ENCODE measurements at places on chromosomes 5 and 9.

GRCh38 chr5:156405988-156406387 lies 79.0 kb downstream of the SGCD start:
- DNase-seq, result no peak

DNA sequence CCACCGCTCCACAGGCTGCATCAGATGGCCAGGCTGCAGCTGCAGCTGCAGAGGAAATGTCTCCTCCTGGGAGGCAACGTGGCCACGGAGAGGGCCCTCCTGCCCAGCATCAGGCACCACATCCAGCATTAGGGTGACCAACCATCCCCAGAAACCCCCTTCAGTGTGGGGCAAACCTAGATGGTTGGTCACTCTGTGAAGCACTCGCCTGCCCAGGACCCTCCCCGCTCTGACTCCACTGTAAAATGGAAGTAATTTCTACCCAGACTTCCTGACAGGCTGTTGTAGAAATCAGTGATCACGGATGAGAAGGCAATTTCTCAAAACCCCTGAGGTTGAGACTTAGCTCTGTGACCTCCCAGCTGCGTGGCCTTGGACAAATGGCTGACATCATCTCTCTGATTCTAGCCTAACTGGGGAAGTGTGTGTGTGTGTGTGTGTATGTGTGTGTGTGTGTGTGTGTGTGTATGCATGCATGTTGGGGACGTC lies 31.6 kb downstream of the B4GALT1 start:
- DNase-seq, result peak; percentile 29

GRCh38 chr9:97507428-97507984 lies 6.0 kb downstream of the TMOD1 start:
- no peak for DNase-seq

DNA sequence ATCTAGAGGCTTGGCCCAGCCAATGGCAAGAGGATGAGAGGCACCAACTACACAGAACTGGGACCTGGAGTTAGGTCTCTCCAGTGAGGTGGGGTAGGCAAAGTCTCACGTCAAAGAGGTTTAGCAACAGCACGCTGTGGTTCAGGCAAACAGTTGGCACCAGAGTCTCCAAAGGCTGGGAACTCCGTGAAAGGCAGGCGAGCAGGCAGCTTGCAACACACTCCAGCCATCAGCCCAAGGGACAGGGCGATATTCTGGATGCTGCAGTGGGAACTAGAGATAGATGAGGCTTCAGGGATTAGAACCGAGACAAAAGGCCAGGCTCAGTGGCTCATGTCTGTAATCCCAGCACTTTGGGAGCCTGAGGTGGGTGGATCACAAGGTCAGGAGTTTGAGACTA lies 129.1 kb downstream of the PDZD2 start:
- DNase-seq, result no peak

DNA sequence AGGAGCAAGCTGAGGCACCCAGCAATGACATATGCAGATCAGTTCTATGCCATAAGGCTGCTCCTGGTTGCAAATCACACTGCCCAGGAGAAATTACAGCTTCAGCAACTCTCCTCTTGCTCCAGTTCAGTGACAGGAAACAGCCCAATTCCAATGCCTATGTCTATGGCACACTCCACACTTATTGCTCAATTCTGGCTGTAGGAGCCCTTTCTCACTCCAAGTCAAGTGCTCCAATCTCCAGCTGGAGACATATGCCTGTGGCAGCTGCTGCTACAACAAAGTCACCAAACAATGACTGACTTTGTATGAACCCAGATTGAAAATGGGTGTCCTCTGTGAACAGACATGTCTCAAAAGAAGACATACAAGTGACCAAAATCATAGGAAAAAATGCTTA lies 31.8 kb upstream of the PLCXD3 start:
- DNase-seq, result no peak

DNA sequence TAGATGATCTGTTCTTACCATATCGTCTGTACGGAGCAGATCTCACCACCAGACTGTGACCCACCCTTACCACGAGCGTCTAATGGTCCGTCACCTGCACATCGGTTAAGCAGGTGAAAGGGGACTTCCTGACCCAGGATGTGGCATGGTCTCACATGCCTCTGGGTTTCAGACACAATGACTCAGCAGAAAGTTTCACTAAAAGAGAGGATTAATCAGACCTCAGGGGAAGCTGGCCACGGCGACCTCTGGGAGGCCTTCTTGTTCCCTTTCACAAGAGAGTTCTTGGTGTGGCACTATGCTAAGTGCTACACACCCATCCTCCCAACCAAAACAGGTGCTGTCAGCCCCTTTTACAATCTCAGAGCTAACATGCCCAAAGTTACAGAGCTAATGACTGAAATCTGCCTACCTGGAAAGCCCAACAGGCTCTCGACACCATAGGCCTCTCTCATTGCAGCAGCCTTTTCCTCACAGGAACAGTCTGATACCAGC lies 41.6 kb downstream of the ADAMTS12 start:
- DNase-seq, result no peak

GRCh38 chr5:14561741-14562140 lies 19.9 kb upstream of the OTULINL start:
- DNase-seq, result no peak

DNA sequence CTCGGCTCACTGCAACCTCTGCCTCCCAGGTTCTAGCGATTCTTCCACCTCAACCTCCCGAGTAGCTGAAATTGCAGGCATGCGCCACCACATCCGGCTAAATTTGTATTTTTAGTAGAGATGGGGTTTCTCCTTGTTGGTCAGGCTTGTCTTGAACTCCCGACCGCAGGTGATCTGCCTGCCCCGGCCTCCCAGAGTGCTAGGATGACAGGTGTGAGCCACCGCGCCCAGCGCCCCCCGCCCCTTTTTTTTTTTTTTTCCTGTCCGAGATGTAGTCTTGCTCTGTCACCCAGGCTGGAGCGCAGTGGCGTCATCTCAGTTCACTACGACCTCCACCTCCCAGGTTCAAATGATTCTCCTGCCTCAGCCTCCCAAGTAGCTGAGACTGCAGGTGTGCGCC lies 6.6 kb downstream of the ATP6V1G1 start:
- DNase-seq, result no peak

- DNase-seq, result no peak
Observed at GRCh38 chr5:93433422-93433821, 147.6 kb downstream of the NR2F1-AS1 start.

DNA sequence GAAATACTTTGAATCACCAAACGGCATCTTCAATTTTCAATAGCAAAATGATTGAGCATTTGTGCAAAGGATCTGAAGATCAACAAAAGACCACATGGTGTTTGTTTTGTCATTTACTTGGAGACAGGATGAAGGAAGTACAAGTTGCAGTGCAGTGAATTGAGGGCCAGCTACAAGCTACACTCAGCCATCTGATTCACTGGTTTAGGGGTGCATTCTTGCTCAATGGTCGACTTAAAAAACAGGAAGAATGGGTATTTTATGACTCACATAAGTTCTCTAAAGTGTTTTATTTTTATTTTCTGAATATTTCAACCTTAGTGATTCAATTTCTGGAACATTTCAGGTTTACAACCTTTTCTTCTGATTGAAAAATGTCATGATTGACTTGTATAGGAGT lies 412.1 kb upstream of the ADAMTSL1 start:
- DNase-seq, result no peak

DNA sequence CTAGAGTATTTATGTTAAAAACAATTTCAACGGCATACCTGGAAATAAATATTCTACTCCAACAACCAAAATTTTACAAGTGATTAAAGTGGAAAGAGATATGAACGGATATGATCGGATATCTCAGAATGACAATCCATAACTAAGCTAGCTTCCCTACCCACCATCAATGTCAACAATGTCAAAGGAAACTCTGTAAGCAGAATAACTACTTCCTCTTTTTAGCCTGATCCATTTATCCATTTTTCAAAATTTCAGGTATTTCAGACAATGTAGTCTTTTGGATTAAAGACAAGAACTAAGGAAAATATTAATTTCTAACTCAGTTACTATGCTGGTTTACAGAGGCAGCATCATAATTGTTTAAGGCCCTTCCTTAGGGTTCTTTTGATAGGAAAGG lies 188.7 kb downstream of the DENND1A start:
- no peak for DNase-seq

GRCh38 chr9:68851657-68852056 lies 146.6 kb downstream of the PIP5K1B start:
- DNase-seq, result no peak

DNA sequence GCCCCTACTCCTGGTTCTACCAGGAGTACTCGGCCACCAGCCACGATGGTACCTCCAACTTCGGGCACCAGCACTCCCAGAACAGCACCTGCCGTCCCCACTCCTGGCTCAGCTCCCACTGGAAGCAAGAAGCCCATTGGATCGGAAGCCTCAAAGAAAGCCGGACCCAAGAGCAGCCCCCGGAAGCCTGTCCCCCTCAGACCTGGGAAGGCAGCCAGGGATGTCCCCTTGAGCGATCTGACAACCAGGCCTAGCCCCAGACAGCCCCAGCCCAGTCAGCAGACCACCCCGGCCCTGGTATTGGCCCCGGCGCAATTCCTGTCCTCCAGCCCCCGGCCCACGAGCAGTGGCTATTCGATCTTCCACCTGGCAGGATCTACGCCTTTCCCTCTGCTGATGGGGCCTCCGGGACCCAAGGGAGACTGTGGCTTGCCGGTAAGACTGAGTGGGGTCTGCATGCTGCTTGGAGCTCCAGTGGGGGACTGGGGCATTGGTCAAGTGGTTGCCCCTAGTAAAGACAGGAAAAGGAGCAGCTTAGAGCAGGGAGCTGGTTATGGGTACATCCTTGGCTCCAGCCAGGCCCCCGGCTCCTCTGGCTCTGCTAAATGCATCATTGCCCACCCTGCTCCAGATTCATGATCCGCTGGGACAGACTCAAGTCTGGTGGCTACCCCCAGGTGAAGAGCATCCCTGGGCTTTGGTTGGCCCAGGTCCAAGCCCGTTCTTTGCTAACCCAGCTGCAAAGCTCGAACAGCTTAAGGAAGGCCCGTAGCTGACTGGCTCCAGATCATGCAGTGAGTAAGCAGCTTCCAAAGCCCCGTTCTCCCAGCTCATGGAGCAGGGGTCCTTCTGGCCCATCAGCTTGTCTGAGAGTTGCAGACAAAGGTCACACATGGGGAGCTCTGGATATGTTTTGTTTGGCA lies 14.0 kb downstream of the COL27A1 start:
- DNase-seq, result no peak

- no peak for DNase-seq
Observed at GRCh38 chr9:135335691-135336181, 143.8 kb upstream of the PPP1R26 start.

- no peak for DNase-seq
Observed at GRCh38 chr9:1434052-1434767, 384.1 kb downstream of the DMRT2 start.

- no peak for DNase-seq
Observed at GRCh38 chr5:83993803-83994202, 273.1 kb upstream of the HAPLN1 start.

DNA sequence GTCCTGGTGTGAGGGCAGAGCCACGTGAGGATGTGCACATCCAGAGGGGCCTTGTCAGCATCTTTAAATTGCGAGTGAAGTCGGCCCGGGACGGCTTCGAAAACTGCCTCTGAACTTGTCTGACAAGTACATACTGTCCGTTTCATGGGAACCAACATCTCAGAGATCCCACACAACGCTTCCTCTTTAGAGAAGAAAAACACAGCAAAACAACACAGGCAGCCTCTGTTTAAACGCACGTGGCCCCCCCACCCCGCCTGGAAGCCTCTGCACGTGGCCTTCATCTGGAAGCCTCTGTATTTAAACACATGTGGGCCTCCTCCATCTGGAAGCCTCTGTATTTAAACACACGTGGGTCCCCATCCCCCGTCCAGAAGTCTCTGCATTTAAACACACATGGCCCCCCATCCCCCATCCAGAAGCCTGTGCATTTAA lies 29.2 kb downstream of the CEP72 start:
- DNase-seq, result no peak

GRCh38 chr5:177402271-177403043 lies 2.0 kb upstream of the PFN3 start:
- peak; percentile 37 for DNase-seq

GRCh38 chr9:76321195-76321828 lies 72.9 kb downstream of the RFK start:
- DNase-seq, result no peak

DNA sequence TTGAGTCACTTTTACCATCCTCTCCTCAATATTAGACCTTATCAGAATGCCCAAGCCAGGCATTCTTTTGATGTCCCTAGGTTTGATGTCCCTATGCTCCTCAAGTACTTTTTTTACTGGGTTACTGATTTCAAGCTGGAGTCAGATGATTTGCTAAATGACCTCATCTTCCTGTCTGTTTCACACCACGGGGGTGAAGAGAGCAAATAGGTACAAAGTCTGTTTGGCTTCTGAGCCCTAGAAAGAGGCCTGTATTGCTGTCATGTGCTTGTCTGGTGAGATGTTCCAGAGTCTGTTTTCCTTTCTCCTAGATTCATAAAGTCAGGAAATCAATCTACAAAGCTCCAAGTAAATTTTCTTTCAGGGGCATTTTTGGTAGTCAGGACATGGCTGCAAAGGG lies 12.7 kb upstream of the DAB2 start:
- DNase-seq, result no peak

DNA sequence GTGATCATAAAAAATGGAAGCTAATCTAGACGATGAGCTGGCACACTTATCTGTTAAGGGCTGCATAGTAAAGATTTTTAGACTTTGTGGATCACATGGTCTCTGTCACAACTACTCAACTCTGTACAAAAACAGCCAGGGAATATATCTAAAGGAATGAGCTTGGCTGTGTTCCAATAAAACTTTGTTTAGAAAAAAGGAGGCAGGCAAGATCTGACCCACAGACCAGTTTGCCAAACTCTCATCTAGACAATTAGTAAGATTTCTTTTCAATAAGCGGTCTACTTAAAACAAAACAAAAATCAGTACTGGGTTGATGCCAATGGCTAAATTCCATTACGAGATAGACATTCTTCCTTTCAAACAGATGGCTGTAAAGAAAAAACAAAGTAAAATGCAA lies 53.0 kb upstream of the RETREG1 start:
- no peak for DNase-seq

- no peak for DNase-seq
Observed at GRCh38 chr9:81224166-81225081, 464.9 kb downstream of the TLE1 start.

- DNase-seq, result no peak
Observed at GRCh38 chr5:143653256-143653655, 158.7 kb upstream of the HMHB1 start.

DNA sequence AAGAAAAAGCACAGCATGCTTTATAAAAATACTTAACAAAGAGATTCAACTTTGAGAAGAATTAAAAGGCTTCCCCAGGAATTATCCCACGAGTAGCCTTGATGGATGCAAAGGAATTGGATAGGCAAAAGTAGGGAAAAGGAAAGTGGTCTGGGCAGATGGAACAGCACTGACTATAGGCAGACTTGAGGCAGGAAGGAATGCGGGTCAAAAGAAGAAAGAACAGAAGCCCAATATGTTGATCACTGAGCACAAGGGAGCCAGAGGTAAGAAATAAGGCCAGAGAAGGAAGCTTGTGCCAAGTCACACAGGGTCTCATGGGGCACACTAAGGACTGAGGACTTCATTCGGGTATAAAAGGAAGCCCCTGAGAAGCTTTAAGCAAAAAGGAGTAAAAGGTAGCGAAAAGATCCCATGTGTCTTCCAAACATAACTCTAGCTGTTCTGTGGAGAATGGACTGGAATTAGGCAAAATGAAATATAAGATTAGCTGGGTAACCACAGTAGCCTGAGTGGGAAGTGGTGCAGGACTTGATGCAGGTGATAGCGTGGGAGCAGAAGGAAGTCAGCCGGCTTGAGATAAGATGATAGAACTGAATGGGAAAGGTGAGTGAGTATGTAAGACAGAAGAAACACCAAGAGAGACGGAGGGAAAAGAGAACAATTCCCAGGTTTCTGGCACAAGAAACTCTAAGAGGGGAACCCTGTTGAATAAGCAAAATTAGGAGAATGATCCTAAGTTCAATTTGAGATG lies 106.6 kb downstream of the DENND1A start:
- no peak for DNase-seq

- DNase-seq, result no peak
Observed at GRCh38 chr9:6876195-6876894, 118.6 kb downstream of the KDM4C start.
